ENCODE measurements at places on chromosomes 2 and 18.

GRCh38 chr2:88281302-88282217, 111.4 kb downstream of the THNSL2 start:
- no peak for DNase-seq

- no peak for DNase-seq
Observed at GRCh38 chr2:174729797-174730697, 34.2 kb downstream of the CHRNA1 start.

- DNase-seq = no peak
Observed at GRCh38 chr2:172540421-172540820, 15.5 kb upstream of the PDK1 start.

DNA sequence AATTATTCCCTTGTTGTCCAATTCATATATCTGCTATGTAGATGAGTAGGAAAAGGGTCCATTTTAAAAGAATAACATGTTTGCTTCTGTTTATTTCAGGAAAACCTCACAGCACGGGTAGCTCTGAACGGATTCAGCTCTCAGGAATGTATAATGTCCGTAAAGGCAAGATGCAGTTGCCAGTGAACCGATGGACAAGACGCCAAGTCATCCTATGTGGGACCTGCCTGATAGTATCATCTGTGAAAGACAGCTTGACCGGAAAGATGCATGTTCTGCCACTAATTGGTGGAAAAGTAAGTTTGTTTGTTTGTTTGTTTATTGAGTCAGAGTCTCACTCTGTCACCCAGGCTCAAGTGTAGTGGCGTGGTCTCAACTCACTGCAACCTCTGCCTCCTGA, 114.6 kb downstream of the PHLPP1 start:
- DNase-seq = no peak

GRCh38 chr18:70028734-70029133, 81.1 kb upstream of the CD226 start:
- DNase-seq = no peak

DNA sequence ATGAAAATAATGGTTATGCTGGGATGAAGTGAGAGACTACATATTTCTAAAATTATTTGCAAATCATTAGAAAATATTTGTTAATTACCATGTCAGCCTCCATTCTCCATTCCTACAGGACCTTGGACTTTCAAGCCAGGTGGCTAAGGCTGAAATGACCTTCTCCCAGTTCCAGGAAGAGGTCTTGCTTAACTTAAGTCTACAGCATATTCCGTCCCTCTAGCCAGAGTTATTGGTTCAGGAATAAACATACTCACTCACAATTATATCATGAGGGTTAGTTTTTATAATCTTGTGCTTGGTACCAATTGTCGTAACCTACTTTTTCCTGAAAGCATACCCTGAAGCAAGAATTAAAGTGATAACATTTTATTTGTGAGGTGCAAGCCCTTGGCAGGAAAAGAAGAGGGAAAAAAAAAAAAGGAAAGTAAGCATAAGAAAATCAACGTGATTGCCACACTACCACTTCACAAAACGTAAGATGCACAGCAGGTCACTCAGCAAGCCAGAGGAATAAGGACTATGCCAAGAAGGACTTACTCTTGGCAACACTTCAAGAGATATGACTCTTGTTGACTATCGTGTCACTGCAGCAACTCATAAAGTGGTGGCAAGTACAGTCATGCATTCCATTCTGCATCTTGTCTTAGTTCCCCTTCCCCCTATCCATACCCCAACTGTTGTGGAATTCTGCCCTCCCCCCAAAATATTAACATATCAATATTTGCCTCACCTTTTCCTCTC, 479.1 kb downstream of the MBD2 start:
- no peak for DNase-seq

DNA sequence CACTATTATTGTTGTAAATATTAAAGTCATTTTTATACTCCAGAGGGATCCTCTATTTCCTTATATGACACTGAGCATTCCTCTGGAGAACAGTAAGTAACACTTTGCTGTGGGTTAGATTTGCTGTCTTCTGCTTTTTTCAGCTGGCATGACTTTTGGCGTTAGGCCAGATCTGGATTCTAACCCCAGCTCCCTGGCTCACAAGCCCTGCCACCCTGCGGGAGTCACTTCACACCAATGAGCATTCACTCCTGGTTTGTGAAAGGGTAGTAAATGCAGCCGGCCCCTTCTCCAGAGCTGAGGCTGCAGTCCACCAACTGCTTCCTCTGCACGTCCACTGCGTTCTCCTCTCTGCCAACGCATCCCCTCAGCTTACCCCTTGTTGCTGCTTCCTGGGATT, 373.8 kb upstream of the RAB6C start:
- no peak for DNase-seq

GRCh38 chr18:12306752-12307700, 1.0 kb upstream of the TUBB6 start:
- peak; percentile 75 for DNase-seq

DNA sequence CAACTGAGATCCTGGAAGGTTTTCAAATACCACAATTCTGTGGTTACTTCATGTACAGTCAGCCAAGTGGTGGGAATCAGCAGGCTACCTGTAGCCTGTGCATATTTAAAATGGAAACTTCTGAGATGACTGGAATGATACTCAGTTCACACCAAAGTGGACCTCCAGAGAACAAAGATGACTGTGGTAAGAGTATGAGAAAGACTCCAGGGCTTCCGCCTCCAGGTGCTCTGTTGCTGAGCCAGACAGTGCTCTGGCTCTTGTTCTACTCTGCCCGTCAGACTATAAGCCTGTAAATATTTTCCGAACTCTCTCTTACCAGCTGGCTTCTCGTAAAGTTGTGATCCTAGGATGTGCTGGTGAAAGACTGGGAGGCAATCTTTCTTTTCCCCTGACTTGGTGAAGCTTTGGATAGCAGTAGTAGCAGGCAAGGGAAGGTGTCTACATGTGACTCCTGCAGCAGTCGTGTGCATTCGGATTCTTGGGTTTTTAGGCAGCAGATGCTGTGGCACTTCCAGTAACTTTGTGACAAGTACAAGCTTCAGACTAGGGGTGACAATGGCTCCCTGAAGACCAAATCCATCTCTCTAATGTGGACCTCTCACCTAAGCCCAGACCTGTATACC, 23.1 kb downstream of the ST3GAL5 start:
- no peak for DNase-seq

- no peak for DNase-seq
Observed at GRCh38 chr2:72915907-72916742, 1.2 kb upstream of the EMX1 start.

DNA sequence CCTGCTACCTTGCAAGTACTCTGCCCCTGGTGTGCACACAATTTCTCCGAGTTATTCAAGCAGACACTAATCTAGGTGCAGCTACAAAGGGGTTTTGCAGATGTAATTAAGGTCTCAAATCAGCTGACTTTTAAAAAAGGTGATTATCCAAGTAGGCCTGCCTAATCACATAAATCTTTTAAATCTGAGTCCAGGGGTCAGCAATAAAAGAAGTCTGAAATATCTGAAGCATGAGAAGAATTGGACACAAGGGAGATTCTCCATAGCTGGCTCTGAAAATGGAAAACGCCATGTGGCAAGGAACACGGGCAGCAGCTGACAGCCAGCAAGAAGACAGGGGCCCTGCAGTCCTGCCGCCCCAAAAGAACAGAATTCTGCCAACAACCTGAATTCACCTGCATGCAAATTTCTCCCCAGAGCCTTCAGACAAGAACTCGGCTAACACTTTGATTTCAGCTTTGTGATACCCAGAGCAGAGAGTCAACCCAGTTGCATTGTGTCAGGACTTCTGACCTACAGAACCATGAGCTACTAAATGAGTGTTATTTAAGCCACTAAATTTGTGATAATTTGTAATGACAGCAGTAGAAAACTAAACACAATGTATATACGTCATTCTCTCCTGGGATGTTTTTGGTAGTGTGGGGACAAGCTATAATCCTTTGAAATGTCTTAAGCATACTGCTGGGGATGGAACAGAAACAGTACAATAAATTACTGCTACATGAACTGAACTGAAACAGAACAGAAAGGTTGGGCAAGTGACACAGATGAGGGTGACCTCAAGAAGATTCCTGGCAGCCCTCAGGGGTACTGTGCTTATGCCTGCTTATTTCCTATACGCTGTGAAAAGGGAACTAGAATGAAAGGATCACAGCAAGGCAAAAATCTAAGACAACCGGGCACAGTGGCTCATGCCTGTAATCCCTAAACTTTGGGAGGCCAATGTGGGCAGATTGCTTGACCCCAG, 3.2 kb downstream of the INO80C start:
- DNase-seq = no peak

GRCh38 chr2:176187899-176188773, at the start of gene HOXD1:
Gene HOXD1 (plus strand): TSS chr2:176188668. CDS start chr2:176188802, 134 bp downstream.
- DNase-seq = peak; percentile 56

GRCh38 chr18:42392416-42392815, 437.4 kb downstream of the PIK3C3 start:
- no peak for DNase-seq

- DNase-seq = no peak
Observed at GRCh38 chr2:20227894-20228505, 3.1 kb upstream of the SDC1 start.
